ENCODE measurements at places on chromosomes 2 and 18.
A peak's percentile ranks its signal among the peaks of the same experiment; 100 is the strongest.

- DNase-seq = peak; percentile 50
Measured at GRCh38 chr18:9095297-9096006, 7.0 kb upstream of the NDUFV2 start.

GRCh38 chr2:98804736-98805135 lies 73.8 kb upstream of the MGAT4A start:
- DNase-seq = no peak

DNA sequence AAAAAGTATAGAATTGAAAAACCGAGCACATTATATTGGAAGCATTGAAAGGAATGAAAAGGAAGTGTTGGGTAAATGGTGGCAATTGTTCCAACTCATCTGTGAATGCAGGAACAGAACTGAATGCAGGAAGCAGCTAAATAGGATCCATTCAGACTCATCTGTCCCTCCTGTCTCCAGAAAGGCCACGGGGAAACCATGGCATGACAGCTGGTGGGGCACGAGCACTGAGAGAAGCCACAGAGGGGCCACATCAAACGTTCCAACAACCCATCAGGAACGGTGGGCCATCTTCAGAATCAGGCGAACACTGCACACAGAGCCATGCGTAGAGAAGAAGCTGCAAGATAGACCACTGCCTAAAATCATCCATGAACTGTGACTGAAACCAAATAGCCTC lies 138.5 kb upstream of the SLC35G4 start:
- DNase-seq = no peak

- DNase-seq = peak; percentile 1
Measured at GRCh38 chr2:144849612-144850011, 329.7 kb upstream of the ZEB2 start.

GRCh38 chr2:25506226-25506625 lies 164.5 kb upstream of the DNMT3A start:
- no peak for DNase-seq

DNA sequence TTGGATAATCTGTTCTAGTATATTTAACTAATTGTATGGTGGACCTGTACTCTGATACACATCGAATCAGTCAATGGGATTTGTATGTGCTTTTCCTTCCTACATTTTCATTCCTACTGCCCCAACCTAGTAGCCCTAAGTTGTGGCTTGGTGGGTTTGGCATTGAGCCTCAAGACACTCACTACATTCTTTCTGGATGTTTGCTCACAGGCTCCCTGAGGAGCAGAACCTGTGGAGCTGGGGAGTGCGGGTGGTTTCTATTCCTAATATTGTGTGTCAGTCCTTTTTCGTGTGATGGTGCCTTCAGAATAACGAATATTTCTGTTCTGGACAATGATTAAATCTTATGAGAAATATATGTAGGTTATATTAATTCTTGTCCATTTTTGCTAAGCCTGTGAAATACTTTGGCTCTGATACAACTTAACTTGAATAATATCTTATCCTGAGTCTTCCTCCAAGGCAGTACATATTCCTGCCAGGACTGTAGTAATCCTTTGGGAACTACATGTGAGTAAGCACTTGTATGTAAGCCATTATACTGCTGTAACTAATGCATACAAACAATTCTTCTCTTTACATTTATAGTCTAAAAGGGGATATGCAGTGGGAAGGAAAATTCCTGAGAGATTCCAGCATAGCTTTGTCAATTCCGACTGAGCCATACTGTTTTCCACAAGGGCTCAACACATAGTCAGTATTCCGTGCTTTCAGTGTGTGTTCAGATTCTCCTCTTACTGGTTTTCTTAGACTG lies 150.6 kb downstream of the AGPS start:
- no peak for DNase-seq

- no peak for DNase-seq
Measured at GRCh38 chr2:96962567-96963203, 23.7 kb downstream of the FAM178B start.

DNA sequence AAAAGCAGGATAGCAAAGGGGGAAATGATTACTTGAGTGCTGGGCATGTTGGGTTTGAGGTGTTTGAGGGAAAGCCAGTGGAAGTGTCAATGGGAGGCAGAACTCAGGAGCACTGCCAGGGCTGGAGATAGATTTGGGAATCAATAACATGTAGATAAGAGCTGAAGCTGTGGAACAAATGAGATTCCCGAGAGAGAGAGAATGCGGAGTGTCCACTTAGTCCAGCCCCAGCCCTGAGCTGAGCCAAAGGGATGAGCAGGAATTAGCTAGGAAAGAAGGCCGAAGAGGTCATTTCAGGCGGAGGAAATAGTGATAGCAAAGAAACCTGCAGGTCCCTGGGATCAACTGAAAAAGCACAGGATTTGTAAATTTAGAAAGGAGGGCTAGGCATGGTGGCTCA lies 21.2 kb upstream of the YES1 start:
- no peak for DNase-seq

DNA sequence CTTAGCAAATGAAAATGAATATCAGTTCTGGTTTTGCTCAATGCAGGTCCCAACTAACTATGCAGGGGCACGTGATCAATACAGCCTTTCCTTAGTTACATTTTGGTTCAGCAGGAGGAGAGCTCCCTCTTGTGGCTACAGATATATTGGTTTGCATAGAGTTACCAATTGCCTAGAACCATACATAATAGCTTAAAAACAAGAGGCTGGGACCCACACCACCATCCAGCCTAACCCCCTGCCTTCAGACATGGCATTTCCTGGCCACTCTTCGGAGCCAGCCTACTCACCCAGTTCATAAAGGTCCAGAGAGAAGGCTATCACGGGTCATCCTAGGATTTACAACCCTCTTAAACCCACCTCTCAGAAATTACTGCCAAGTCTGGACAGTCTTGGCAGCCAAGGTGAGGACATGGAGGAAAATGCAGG lies 10.5 kb downstream of the CCDC93 start:
- DNase-seq = peak; percentile 85

DNA sequence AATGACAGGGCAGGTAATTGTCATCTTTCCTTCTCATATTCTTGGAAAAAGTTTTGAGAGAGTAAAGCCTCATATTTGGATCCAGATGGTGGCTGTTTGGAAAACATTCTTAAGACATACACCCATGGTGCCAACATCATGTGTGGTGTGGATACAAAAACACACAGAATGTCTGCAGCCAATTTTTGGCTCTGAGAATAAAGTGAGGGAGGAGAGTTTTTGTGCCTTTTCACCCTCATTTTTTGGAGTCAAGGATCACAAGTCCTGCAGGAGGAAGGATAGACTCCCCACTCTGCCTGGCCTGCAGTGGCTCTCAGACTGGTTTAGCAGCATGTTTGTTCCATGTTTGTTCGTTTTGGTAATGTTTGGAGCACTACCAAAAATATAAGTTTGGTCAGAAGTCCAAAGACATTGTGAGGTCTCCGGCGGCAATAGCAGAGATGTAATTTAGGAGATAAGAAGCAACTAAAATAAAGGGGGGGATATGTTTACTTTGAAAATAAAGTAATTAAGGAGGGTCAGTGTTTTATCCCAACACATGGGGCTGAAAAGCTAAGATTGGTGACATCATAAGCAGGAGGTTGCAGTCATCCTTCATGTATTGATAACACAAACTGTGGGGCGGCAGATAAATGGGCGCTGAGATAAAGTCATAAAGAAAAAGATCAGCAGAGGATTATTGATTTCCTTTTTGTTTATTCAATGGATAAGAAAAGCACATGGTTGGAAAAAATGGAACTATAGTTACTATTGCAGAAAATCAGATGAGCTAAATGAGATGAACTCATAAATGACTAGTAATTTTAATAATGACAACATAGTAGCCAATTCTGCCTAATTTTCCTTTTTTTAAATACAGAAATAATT lies 655 bp downstream of the NOSTRIN start:
- peak; percentile 76 for DNase-seq

- no peak for DNase-seq
Measured at GRCh38 chr2:149926149-149926548, 338.6 kb upstream of the MMADHC start.

- peak; percentile 19 for DNase-seq
Measured at GRCh38 chr18:13915995-13916431, 677 bp upstream of the MC2R start.

Data from small intestine (tissue), 16 donors.